ENCODE measurements at places on chromosomes 5 and 9. TPM values are rescaled to one million over a fixed set of nuclear protein-coding genes. Genes with fewer than 3 reads are reported as not detected.

DNA sequence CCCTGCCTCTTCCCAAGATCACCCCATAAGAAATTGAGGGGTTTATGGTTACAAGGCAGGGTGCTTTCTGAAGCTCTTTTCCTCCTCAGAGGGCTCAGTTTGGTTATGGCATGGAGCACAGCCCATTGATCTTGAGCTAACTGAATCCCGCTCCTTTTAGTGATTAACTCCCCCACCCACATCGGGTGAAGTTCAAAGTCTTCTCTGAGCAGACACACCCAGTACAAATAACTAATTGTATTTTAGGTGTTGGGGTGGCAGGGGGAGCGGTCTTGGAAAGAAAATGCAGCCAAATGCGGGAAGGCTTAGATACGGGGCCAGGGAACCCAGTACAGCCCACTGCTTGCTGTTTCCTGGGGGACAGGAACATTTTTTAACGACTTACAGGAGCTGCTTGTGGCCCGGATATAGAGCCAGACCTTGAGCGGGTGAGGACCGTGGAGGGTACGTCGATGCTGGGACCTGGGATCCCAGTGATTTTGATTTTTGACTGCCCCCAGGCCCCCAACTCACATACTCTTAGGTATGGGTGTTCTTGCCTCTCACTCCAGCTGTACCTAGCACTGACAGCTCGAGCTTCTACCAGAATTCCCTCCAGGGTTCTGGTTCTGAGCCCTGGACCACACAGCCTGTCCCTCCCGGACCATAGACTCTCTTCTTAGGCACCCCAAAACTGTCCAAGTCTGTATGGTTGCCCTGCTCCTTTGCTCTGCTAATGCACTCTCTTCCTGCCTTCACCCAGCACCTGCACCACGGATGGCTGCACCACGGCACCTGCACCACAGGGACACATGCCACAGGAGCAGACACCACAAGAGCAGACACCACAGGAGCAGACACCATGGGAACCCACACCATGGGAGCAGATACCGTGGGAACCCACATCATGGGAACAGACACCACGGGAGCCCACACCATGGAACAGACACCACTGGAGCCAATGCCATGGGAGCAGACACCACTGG lies 18.3 kb upstream of the RXRA start:
- no peak for DNase-seq

DNA sequence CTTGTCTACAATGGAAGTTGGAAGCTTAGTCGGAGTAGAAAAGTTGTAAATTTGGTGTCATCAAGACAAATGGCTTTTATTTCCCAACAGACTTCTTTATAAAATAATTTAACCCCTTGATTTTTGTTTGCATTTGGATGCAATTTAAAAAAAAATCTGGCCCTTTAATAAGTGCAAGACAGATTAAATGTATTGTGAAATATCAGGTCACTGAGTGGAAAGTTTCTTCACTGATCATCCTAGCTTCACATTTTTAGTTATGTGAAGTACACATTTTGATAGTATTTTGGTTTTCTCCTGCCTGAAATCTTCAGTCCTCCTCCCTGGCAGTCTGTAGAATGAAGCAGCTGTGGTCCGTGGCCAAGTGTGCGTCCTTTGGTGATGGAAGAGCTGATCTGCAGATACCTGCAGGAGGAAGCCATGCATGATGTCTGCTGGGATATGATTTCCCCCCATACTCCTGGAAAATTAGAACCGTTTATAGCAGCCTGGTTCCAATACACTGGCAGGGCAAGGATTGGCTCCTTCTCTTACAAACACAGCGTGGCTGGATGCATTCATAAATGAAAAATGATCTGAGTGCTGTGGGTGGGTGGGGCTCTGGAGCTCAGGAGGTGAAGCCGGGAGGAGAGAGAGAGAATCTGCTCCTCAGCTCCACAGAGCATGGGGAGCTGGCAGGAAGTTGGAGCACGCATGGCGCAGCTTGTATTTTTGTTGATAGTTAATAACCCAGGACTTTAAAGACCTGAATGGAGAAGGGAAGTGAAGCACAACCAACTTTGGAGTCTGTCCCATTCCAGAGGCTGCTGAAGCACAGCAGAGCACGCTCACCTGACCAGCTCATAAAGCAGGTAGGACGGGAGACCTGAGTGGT lies 238.4 kb downstream of the GOLPH3 start:
- DNase-seq, result no peak

- DNase-seq, result no peak
Observed at GRCh38 chr5:154146409-154146808, 44.1 kb upstream of the GALNT10 start.

Gene ENHO
- 0.71 TPM for total RNA-seq

Gene ACO1
- total RNA-seq, result 40.5 TPM

Gene LIFR
- total RNA-seq, result 8.9 TPM
